ENCODE measurements at places on chromosomes 13 and 19. TPM values are rescaled to one million over a fixed set of nuclear protein-coding genes. Genes with fewer than 3 reads are reported as not detected.

LRP3 gene
- total RNA-seq = 39.4 TPM

CFAP97D2 gene
- total RNA-seq = not detected

ZNF20 gene
- total RNA-seq = 4.9 TPM

PLIN4 gene
- 1.0 TPM for total RNA-seq

ZNF845 gene
- total RNA-seq = 8.6 TPM

CCDC169 gene
- total RNA-seq = 14.5 TPM

DNA sequence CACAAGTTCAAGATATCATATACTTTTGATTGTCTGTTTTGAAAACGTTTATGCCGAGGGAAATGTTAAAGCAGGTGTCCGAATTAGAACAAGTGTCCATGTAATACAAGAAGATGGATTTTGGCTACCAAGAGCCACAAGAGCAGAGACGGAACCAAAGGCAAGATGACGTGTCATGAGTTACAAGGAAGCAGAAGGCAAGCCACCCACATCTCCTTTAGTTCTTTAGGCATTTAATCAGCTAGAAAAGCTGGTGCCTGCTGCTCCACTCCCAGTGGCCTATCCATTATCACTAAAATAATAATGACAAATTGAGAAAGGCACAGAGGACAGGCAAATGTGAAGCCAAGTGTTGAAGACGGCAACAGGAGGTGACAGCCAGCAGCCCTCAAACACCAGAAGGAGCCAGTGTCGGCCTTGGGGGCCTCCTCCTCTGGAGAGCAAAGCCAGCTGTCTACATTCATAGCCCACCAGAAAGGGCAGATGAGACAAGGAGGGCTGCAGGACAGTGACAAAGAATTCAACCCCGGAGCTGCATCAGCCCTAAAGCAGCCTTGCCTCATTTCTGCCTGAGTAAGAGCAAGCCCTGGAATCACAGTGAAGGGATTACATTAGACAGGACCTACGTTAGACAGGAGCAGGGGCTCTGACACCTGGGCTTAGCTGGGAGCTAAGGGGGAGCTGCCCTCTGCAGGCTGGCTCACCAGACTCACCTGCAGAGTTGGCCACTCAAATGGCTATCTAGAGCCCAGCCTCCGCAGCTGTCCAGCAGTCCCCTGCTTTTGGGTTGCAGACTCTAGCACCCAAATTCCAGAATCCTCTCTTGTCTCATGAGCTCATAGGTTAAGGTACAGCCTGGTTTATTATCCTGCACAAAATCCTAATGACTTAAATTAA, 569.9 kb downstream of the UQCRFS1 start:
- no peaks in the 10 kb centered on the region for H3K4me1 ChIP-seq
- H3K36me3 ChIP-seq = no peaks in the 10 kb centered on the region

GRCh38 chr13:114161028-114161556, 18.0 kb upstream of the CFAP97D2 start:
- H3K4me1 ChIP-seq = peaks cover 6% of the 10 kb centered on the region
- H3K4me3 ChIP-seq = no peak overlapping the region
- no peaks in the 10 kb centered on the region for H3K27me3 ChIP-seq
- no peaks in the 10 kb centered on the region for H3K36me3 ChIP-seq

- no peak for DNase-seq
- no peaks in the 10 kb centered on the region for H3K4me1 ChIP-seq
- H3K4me3 ChIP-seq = no peak overlapping the region
- no peak overlapping the region for H3K27ac ChIP-seq
- no peaks in the 10 kb centered on the region for H3K27me3 ChIP-seq
These were observed 8.3 kb downstream of the IGLON5 start for GRCh38 chr19:51319649-51320279.

- H3K27ac ChIP-seq = no peak overlapping the region
- no peak for DNase-seq
- no peak overlapping the region for H3K4me3 ChIP-seq
- H3K36me3 ChIP-seq = no peaks in the 10 kb centered on the region
- peaks cover 5% of the 10 kb centered on the region for H3K4me1 ChIP-seq
These were observed 176.9 kb downstream of the DNAJC15 start for GRCh38 chr13:43200307-43200706.

GRCh38 chr13:94246495-94246894, 233.0 kb downstream of the DCT start:
- no peak overlapping the region for H3K4me3 ChIP-seq
- H3K27me3 ChIP-seq = no peaks in the 10 kb centered on the region

- no peak for DNase-seq
- no peaks in the 10 kb centered on the region for H3K27me3 ChIP-seq
- no peaks in the 10 kb centered on the region for H3K36me3 ChIP-seq
- no peak overlapping the region for H3K4me3 ChIP-seq
- H3K4me1 ChIP-seq = no peaks in the 10 kb centered on the region
These were observed 103.3 kb upstream of the ZNF507 start for GRCh38 chr19:32241932-32242710.

DNA sequence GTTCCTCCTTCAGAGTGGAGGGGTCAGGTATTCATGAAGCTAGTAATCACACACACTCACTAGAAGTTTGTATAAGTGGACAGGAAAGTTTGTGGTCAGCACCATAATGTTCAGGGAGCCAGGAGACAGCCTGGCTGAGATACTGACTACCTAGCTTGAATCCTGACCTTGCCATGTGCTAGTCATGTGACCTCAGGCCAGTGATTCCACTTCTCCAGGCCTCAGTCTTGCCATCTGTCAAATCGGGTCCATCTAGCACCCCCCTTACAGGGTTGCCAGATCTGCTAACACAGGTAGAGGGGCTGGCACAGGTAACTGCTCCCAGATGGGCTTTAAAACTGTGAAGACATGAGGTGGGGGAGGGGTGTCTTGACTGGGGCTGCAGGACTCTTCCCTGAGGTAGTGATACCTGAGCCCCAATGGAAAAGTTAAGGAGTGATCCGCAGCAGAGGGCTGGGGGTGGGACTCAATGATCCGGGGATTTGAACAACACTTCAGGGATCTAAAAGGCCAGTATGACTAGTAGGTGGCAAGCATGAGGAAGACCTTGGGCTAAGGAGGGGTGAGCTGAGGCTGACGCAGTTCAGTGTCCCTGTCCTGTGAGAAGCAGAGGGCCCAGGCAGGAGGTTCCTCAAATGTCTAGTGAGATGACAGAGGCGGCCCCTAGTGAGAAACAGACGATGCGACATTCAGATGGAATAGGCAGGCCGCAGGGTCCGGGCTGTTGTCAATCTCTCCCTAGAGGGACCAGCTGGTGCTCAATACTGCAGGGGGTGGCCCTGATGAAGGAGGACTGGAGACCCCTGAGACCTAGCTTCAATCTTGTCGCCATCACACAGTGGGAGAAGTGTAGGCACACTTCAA, 8.5 kb downstream of the ACTMAP start:
- H3K27me3 ChIP-seq = no peaks in the 10 kb centered on the region
- DNase-seq = no peak
- peaks cover 2% of the 10 kb centered on the region for H3K36me3 ChIP-seq
- no peaks in the 10 kb centered on the region for H3K4me1 ChIP-seq

GRCh38 chr19:32012206-32012605, 333.2 kb upstream of the ZNF507 start:
- no peak overlapping the region for H3K27ac ChIP-seq
- no peaks in the 10 kb centered on the region for H3K36me3 ChIP-seq
- no peak for DNase-seq
- no peak overlapping the region for H3K4me3 ChIP-seq

DNA sequence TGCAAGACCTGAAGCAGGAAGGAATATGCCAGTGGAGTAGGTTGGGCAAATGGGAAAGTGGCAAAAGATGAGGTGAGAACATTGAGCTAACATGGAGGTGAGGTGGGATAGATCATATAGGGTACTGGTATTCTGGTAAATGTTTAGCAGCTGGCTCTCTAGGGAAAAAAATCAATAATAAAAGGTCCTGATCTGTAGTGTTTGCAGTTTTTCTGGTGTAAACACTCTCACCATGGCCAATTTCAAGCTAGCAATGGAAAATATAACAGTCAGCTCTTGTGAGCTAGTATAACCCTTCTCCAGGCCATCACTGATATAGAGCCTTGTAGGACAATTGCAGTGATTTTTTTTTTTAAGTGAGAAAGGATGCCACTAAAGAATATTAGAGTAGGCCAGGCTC, 31.3 kb downstream of the RFC3 start:
- H3K4me1 ChIP-seq = no peaks in the 10 kb centered on the region
- no peak for DNase-seq
- no peaks in the 10 kb centered on the region for H3K36me3 ChIP-seq
- H3K4me3 ChIP-seq = no peak overlapping the region

GRCh38 chr19:7879836-7880235, 5.6 kb upstream of the PRR36 start:
- no peak overlapping the region for H3K4me3 ChIP-seq
- no peaks in the 10 kb centered on the region for H3K4me1 ChIP-seq
- no peak overlapping the region for H3K27ac ChIP-seq

DNA sequence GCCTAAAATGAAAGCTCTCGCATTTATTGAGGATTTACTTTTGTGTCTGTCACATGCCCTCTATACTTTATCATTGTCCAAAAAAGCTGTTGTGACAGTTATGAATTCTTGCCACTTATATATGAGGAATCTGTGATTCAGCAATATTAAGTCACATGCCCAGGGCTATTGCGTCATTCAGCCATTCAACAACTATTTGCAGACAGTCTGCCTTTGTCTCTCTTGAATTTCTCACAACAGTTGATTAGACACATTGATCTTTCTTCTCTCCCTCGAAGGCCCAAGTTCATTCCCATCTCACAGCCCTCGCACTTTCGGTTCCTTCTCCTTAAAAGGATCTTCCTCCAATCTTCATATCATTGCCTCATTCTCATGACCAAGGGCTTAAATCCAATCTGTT, 342.6 kb downstream of the MZT1 start:
- DNase-seq = no peak
- no peak overlapping the region for H3K27ac ChIP-seq
- no peaks in the 10 kb centered on the region for H3K27me3 ChIP-seq
- no peak overlapping the region for H3K4me3 ChIP-seq

- no peaks in the 10 kb centered on the region for H3K36me3 ChIP-seq
- no peak overlapping the region for H3K4me3 ChIP-seq
- no peak overlapping the region for H3K27ac ChIP-seq
These were observed 365.5 kb downstream of the UQCRFS1 start for GRCh38 chr19:28847468-28847867.

GRCh38 chr13:98761126-98761985, 8.9 kb upstream of the SLC15A1 start:
- H3K4me3 ChIP-seq = no peak overlapping the region
- no peak for DNase-seq
- no peaks in the 10 kb centered on the region for H3K4me1 ChIP-seq
- no peaks in the 10 kb centered on the region for H3K36me3 ChIP-seq

DNA sequence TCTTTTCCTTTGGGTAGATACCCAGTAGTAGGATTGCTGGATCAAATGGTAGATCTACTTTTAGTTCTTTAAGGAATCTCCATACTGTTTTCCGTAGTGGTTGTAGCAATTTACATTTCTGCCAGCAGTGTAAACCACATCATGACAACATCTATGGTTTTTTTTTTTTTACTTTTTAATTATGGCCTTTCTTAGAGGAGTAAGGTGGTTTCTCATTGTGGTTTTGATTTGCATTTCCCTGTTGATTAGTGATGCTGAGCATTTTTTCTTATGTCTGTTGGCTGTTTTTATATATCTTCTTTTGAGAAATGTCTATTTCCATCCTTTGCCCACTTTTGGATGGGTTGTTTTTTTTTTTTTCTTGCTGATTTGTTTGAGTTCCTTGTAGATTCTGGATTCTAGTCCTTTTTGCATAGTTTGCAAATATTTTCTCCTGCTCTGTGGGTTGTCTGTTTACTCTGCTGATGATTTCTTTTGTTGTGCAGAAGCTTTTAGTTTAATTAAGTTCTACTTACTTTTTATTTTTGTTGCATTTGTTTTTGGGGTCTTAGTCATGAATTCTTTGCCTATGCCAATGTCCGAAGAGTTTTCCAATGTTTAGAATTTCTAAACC, 38.8 kb downstream of the TDRD3 start:
- no peaks in the 10 kb centered on the region for H3K36me3 ChIP-seq
- H3K4me1 ChIP-seq = peaks cover 30% of the 10 kb centered on the region
- no peak overlapping the region for H3K27ac ChIP-seq
- no peaks in the 10 kb centered on the region for H3K27me3 ChIP-seq

DNA sequence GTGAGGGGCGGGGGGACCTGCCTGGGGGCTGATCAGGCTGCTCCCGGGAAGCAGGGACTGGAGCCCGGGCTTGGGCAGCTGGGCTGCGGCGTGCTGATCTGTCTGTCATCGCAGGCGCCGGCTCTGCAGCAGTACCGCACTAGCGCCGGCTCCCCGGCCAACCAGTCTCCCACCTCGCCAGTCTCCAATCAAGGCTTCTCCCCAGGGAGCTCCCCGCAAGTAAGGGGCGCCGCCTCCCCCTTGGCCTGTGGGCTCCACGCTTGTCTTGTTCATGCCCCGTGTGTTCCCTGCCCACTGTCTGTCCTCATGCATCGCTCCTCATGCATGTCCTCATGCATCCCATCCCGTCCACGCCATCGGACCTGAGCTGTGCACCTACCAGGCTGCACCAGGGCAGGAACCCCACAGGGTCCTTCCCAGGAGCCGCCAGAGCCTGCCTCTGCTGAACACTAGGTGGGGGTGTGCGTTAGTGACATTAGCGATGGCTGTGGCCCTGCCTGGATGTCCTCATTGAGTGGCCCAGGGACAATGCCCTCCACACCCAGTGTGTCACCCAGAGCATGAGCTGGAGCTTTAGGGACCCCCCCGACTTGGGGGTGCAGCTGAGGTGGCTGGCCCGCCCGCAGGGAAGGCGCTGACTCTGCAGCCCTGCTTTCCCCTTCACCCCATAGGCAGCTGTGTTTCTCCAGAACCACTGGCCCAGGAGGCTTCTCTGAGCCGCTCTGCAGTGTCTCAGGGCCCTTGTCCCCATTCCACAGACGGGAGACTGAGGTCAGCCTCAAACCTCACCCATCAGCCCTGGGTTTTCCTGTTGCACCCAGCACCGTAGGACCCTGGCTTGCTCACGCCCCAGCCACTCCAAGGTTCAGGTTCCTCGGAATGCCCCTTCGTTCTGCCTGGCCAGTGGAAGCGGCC, 19.5 kb downstream of the COMP start:
- no peaks in the 10 kb centered on the region for H3K36me3 ChIP-seq
- H3K27me3 ChIP-seq = no peaks in the 10 kb centered on the region
- H3K4me1 ChIP-seq = no peaks in the 10 kb centered on the region

DNA sequence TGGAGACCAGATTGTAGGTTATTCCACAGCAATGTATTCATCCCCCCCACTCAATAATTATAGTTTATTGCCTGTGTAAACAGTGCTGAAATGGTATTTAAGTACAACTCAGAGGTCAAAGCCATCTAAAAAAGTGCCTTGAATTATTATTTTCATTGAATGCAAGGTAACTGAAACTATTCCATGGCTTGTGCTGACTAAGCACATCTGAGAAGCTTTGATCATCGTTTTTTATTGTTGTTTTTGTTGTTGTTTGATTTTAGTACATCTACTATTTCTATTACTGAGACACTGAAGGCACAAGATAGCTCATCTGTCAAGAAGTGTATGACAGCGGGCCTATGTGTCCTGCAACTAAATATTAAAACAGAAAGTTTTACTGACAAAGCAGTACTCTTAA, 308.0 kb downstream of the OXGR1 start:
- H3K36me3 ChIP-seq = no peaks in the 10 kb centered on the region
- no peaks in the 10 kb centered on the region for H3K4me1 ChIP-seq
- H3K4me3 ChIP-seq = no peak overlapping the region
- H3K27me3 ChIP-seq = no peaks in the 10 kb centered on the region
- H3K27ac ChIP-seq = no peak overlapping the region

All from A673 (cell line).